CD4-positive, alpha-beta T cell treated with Interleukin-2 at 100 ng/mL for 4 hours (primary cell): ENCODE measurements at places on chromosomes 2 and 18.

DNA sequence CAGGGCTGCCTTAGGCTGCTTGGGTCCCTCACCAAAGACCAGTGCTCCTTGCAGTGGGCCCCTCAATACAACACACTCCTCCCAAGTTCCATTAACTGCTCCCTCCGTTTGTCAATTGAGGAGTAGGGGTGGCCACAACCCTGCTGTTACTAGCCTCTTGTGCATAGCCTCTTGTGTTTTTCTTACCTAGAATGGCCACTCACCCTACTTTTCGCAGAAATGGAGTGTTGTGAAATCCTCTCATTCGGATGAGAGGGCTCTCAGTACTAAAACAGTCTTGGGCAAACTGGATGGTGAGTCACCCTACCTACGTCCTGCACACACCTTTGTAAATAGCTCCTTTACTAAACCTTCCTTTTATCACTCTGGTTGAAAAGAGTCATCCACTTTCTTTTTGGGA lies 253.9 kb downstream of the OSR1 start:
- DNase-seq = no peak

DNA sequence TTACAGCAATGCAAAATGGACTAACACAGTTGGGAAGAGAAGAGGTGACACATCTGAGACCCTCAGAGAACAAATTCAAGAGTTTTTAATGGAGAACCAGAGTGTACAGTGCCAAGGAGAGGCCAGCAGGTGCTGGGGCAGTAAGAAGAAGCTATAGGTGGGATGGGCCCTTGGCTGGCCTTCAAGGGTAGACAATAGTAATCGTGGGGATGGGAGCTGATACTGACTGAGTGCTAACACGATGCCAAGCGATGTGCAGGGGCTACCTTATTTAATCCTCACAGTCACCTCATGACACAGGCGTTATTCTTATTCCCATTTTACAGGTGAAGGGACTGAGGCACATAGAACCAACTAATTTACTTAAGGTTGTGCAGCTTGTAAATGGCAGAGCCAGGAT lies 131.9 kb upstream of the ID2 start:
- no peak for DNase-seq

- no peak for DNase-seq
Observed at GRCh38 chr2:47528874-47529273, 125.9 kb downstream of the MSH2 start.

GRCh38 chr2:9837451-9837850 lies 5.8 kb upstream of the TAF1B start:
- DNase-seq = no peak

DNA sequence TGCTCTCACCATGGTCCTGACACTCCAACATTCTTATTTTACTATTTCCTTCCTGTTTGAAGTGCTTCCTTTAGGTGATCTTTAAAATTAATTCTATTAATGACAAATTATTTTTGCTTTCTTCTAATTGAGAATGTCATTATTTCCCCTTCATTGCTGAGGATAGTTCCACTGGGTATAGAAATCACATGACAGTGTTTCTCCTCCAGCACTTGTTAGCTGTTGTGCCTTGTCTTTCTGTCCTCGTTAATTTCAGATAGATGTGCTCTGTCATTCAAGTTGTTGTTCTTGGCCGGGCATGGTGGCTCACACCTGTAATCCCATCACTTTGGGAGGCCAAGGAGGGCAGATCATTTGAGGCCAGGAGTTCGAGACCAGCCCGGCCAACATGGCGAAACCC lies 321.0 kb upstream of the RAB6C start:
- DNase-seq = no peak

- DNase-seq = no peak
Observed at GRCh38 chr2:208097801-208098200, 26.5 kb downstream of the CRYGD start.

- no peak for DNase-seq
Observed at GRCh38 chr2:128689971-128690370, 371.3 kb upstream of the HS6ST1 start.

- DNase-seq = no peak
Observed at GRCh38 chr2:35822716-35823115, 532.9 kb upstream of the CRIM1 start.

DNA sequence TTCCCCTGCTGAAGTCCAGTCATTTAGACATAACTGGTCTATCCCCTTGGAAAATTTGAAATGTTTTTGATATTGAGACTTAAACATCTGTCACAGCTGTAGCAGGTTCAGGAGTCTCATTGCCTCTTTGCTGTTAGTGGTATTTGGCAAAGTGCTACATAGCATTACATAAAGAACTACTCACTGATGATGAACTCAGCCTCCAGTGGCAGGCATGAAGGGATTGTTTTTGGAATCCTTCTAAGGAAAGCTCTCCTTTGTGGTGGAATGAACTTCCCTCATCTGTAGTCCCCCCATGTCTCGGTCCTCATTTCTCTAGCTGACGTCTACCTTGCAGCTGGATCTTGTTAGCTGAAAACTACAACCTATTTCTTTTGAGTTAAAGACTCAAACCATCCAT lies 111.6 kb downstream of the TACR1 start:
- no peak for DNase-seq

GRCh38 chr18:65206551-65207260 lies 544.1 kb upstream of the CDH7 start:
- no peak for DNase-seq

- DNase-seq = no peak
Observed at GRCh38 chr18:60120231-60120750, 220.5 kb downstream of the PMAIP1 start.

GRCh38 chr2:70850925-70851324 lies 15.3 kb upstream of the CD207 start:
- DNase-seq = no peak

- DNase-seq = no peak
Observed at GRCh38 chr2:157334335-157334734, 8.7 kb upstream of the ERMN start.

GRCh38 chr18:10015288-10015701 lies 101.5 kb downstream of the VAPA start:
- no peak for DNase-seq

- DNase-seq = no peak
Observed at GRCh38 chr2:103159018-103159417, 397.2 kb downstream of the TMEM182 start.

- DNase-seq = no peak
Observed at GRCh38 chr18:42675810-42676209, 439.7 kb downstream of the RIT2 start.

GRCh38 chr2:10005461-10006235 lies 37.7 kb upstream of the KLF11 start:
- DNase-seq = no peak

DNA sequence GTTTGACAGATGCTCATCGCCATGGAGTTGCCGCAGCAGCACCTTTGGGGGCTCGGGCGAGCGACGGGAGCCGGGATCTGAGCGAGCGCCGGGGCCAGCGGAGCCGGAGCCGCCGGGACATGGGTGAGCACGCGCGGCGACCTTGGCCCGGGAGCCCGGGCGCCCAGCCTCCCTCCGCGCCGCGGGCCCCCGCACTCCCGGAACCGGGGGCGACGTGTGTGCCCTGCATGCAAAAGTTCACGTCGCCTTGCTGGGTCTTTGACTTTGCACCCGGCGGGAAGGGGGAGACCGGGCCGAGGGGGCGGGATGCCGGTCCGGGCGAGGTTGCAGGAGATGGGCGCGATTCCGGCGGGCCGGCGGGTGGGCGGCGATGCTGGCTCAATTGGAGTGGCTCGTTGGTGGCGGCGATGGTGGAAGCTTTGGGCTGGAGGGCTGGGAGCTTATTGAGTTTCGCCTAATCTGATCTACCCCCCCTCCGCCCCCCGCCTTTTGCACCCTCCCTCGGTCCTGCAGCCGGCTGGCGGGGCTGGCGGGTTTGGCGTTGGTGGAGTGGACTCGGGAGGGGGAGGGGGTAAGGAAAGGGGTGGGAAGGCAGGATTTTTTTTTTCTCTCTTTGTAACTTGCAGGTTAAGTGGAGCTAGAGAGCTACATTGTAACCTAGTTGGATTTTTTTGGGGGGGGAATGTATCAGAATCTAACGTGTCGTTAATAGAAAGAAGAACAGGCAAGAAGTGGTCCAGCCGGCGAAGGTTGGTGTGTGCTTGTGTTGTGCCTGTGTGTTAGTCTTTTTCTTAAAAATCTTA lies at the start of gene SETBP1:
Gene SETBP1 (plus strand): TSS at position 616 of the 803 bp plus-strand sequence. CDS start 20,459 bp downstream, outside the sequence.
- DNase-seq = peak; percentile 24

GRCh38 chr2:159119652-159120257 lies 151.3 kb downstream of the TANC1 start:
- DNase-seq = no peak

GRCh38 chr2:126766295-126766968 lies 110.5 kb downstream of the GYPC start:
- no peak for DNase-seq

- no peak for DNase-seq
Observed at GRCh38 chr18:59200787-59201186, 19.2 kb upstream of the GRP start.
